Stimulated activated CD4-positive, alpha-beta T cell treated with anti-CD3 and anti-CD28 coated beads, Interleukin-1b, Interleukin-23, amount 100 ng/mL, for 1 hour (primary cell): ENCODE measurements at places on chromosomes 13 and 19.

DNA sequence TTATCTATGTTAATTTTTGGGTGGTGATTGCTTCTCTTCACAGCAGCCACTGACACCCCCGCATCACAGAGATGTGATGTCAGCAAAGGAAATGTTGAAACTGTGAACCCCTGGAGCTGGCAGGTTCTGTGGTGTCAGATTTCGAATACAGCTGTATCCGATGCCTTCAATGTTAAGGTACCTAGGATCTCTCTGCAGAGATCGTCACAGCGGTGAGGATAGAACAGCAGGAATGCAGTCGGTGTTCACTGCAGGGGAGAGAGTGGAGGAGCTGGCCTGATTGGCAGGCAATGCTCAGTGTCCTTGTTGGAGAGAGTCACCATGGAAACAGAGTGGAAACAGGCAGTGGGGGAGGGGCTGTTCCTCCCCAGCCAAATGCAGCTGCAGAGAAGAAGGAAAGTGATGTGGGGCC, 79.5 kb upstream of the ZNF835 start:
- no peak for DNase-seq

DNA sequence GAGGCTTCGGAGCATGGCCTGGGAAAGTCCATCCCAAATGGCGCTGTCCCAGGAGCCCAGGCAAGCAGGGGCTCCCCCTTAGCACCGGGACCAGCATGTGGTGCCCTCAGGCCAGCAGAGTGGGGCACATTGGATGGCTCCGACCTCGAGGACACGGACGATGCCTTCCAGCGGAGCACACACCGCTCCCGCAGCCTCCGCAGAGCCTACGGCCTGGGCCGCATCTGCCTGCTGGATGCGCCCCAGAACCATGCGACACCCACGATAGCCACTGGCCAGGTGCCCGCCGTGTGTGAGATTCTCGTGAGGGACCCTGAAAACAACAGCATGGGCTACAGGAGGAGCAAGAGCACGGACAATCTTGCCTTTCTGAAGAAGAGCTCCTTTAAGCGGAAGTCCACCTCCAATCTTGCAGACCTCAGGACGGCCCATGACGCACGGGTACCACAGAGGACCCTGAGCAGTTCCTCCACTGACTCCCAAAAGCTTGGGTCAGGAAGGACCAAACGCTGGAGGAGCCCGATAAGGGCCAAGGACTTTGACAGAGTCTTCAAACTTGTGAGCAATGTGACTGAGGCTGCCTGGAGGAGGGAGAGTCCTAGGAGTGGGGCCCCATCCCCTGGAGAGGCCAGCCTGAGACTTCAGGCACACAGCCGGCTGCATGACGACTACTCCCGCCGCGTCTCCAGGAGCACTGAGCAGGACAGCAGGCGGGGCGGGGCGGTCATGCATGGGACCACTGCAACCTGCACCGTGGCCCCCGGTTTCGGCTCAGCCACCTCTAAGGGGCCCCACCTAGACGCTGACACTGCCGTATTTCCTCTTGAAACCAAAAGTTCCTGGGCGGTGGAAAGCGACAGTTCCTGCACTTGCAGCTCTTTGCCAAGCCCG, 63.1 kb downstream of the SPATA13 start:
- DNase-seq = no peak

DNA sequence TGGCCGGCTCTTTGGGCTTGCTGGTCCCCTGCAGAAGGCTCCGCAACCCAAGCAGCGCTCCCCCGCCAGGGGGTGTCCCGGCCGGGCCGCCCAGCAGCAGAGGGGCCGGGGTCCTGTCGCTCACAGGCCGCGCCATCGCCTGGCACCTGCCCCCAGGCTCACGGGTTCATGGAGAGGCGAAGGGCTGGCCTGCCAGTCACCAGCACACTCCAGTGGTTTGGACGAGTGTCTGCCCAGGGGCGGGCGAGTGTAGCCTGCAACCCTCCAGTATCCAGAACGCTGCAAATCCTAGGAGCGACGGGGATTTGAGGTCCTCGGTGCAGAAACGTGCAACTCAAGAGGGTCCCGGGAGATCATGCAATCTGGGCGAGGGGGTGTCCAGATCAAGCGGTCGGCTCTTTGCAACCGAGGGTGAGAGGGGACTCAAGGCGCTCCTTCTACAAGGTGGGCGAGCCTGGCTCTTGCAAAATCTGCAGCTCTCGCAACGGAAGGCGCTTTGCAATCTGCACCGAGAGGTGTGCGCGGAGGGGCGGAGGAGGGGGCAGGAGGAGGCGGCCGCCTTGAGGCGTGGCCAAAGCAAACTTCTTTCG, at the start of gene DBP:
TSS of gene DBP (minus strand) at position 521 of the 590 bp plus-strand sequence. CDS start at position 136, 385 bp downstream.
- DNase-seq = no peak

GRCh38 chr13:38530492-38530891, 156.4 kb upstream of the FREM2 start:
- no peak for DNase-seq

DNA sequence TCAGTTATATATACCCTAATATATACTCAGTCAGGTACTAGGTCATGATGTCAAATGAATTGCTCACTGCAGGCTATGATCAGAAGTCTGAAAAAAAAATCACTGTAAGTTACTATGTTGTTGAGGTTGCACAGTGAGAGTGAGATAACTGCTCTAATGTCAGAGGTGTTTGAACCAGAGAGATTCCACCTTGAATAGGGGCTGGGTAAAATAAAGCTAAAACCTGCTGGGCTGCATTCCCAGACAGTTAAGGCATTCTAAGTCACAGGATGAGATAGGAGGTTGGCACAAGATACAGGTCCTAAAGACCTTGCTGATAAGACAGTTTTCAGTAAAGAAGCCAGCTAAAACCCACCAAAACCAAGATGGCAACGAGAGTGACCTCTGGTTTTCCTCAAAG, 10.2 kb downstream of the EPSTI1 start:
- DNase-seq = no peak

DNA sequence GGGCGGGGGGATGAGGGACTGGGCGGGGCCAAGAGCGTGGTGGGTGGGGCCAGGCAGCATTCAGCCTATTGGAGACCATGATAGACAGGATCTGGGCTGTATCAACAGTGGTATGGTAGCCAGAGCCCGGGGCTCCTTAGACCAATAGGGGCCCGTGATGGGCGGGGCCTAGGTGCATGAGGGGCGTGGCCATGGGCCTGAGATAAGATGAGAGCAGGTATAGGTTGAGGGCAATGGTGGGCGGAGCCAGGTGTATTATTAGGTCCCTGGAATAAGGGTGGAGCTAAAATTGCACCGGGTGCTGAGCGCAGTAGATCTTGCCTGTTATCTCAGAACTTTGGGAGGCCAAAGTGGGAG, 5.3 kb downstream of the ABCA7 start:
- DNase-seq = no peak

DNA sequence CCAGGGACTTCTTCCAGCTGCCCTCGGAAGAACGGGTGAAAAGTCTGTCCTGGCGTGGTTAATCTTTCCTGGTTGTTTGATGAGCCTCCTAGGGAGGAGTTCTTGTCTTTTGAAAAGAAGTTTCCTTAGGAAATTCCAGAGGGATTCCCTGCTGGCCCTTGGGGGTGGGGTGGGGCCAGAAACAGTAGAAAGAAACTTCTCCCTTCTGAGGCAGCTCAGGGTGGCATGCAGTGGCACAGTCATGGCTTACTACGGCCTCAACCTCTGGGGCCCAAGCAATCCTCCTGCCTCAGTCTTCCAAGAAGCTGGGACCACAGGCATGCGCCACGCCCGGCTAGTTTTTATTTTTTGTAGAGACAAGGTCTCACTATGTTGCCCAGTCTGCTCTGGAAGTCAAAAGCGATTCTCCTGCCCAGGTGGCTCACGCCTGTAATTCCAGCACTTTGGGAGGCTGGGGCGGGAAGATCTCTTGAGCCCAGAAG, 1.5 kb downstream of the ZNF101 start:
- DNase-seq = no peak

DNA sequence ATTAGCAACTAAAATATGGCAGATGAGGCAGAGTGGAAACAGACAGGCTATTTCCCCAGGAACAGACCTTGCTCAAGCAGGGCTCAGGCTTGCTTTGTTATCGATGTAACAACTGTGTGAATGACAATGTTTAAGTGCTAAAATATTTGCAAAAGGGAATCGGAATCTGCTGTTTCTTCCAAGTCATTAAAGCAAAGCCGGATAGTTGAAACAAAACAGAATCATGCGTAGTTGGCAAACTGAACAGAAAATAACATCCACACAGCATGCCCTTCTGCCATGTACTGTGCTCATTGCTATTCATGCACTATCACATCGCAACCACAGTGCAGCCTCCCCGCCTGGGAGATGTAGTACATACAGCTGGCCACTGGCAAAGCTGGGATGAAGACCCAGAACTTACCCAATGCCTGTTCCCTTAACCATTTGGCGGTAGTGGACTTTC, 799.1 kb downstream of the DIAPH3 start:
- DNase-seq = no peak

DNA sequence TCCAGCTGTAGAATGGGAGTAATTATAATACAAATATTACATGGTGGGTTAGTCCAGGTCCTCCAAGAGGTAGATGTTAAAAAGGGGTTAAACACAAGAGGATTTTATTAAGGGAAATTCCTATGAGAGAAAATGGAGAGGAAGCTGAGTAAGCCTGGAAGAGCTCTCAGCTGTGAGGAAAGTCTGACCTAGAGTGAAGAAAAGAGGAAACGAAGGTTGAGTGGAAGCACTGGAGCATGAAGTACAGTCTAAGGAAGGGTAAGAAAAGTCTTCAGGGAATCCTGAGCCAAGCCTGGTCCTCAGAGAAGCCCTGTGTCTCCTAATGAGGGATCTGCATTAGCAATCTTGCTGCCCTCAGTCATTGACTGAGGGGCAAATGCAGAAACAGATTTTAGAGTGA, 506.2 kb downstream of the GPC5 start:
- DNase-seq = no peak

GRCh38 chr13:80921541-80921940, 580.6 kb upstream of the SPRY2 start:
- DNase-seq = no peak

DNA sequence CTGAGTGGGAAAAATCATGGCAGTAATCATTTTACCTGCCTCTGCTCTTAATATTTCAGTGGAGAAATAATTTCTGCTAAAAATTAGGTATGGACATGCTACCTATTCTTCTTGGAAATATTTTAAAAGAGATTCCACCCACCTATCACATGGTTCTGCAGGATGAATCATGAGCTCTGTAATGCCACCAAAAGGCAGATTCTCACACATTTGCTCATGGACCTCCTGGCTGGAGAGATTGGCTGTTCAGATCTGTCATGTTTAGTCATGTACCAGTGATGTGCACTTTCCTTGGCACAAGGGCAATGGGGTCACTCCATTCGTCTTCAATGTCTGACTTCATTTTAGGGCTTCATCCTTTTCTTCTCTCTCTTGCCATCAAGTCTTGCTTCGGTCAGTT, 101.8 kb upstream of the MBNL2 start:
- no peak for DNase-seq

DNA sequence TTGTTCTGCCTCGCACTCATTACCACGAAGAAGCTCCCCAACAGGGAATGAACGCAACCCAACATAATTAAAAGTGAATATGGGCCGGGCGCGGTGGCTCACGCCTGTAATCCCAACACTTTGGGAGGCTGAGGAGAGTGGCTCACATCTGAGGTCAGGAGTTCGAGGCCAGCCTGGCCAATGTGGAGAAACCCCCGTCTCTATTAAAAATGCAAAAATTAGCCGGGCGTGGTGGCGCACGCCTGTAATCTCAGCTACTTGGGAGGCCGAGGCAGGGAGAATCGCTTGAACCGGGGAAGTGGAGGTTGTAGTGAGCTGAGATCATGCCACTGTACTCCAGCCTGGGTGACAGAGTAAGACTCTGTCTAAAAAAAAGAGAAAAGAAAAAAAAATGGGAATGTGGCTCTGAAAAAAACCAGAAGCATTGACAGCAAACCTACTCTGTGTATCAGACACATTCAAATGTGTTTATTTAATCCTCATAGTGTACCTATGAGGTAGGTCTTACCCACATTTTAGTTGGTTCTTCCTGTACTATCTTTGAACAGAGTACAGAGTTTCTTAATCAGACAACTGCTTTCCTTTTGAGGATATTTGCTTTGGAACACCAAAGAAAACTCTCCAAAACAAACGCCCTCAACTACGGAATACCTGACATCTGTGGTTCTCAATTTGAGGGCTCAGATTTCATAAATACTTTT, 70.0 kb downstream of the NUFIP1 start:
- no peak for DNase-seq

- no peak for DNase-seq
Observed at GRCh38 chr19:30799865-30800755, 427.9 kb downstream of the ZNF536 start.

DNA sequence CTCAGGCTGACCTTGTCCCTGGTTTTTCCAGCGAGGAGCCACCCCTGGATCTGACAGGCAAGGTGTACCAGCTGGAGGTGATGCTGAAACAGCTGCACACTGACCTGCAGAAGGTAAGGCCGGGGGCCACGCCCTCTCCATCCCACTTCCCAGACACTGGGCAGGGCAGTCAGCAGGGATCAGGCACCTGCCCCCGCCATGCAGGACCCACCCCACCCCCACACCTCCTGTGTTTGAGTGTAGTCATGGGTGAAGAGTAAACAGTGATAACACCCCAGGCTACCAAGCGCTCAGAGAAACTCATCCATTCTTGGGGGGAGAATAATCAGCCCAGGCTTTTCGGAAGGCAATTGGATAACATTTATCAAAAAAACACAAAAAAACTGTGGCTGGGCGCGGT, 19.9 kb downstream of the DPF1 start:
- DNase-seq = no peak

DNA sequence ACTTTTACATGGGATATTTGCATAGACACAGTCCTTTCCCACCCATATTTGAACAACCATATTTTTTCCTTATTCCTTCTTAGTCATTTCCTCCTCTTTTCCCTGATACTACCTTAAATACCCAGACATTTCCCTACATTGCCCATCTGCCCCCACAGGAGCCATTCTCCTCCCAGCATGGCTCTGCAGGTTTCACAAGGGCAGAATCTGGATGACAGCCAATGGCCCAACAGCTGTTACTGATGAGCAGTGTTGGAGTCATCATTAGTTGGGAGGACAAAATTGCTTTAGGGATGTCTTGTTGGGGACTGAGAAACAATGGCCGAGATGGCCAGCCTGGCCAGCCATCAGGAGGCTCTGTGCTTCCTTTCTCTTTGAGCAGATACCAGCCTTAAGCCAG, 209.5 kb downstream of the KLF5 start:
- DNase-seq = no peak

DNA sequence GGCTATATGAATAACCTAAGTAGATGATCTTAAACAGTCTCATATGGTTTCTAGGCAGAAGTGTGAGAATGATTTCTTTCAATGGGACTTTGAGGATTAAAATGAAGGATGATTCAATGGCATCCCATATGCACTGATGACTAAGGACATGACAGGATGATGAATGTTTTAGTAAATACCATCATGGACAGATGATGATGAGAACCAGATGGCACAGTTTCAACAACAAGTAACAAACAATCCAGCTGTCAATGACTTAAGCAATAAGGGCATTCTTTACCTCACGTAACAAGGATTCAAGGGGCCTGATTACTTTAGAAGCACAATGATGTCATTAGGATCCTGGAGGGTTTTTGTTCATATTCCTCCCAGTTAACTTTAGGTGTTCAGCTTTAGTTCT, 2678.4 kb downstream of the PCDH9 start:
- DNase-seq = no peak

DNA sequence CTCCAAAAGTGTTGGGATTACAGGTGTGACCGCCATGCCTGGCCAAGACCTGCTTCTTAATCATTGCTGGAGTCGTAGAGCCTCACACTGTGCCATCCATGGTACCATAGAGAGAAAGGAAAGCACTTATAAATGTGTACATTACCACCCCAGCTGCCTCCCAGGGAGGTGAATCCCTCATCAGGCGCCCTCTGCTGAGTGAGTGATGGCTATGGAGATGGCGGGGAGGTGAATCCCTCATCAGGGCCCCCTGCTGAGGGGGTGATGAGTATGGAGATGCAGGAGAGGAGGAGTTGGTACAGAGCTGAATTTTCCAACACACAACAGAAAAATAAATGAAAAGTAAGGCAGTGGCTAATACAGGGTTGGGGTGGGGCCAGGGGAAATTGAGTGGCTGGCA, 263.4 kb downstream of the UQCRFS1 start:
- DNase-seq = no peak
